ENCODE measurements at places on chromosomes 13 and 19.

DNA sequence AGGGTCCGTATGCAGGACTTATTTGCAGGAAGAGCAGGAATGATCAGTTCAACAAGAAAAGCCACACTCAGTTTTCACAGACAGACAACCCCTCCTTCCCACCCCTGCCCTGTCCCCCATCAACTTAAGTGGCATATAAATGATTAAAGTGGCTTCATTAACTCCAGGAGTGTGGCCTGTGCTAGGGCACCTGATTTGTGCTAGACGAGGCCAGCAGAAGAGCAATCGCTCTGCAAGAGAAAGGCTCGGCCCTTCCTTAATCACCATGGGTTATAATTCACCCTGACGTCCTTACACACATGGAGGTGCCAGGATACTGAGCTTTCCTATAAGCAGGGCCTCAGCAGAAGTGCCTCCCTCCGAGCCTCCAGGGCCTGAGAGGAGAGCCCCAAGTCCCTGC lies 14.6 kb downstream of the C19orf12 start:
- no peak for DNase-seq

DNA sequence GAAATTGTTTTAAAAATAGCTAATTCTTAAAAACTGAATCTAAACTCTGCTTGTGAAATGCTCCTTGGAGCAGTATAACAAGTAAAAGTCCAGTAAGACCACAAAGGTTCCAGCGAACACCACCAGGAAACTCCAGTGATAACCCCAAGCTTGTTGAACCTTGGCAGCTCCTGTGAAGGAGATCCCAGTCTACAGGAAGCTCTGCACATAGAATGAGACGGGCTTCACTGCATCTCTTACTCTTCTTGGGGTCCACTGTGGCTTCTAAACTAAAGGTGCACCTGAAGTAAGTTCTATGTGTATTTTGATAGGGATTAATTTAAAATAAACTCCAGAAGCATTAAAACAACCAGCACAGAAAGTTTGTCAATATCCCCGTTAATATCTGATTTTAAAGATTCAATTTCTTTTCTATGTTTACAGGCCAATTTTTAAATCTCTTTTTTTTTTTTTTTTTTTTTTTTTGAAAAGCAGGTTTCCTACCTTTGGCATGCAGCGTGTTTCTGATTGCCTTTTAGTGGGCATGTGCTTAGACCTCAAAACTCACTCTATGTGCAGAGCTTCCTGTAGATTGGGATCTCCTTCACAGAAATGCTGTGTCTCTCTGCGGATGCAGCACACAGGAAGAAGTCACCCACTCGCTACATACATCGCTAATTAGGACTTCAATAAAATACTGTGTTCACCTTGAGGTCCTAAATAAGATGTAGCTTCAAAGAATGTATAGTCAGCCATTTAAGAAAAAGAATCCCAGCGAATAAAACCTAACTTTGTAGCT lies 508.5 kb downstream of the KLF12 start:
- DNase-seq = no peak

GRCh38 chr19:5563008-5563431 lies 4.7 kb downstream of the TINCR start:
- no peak for DNase-seq

DNA sequence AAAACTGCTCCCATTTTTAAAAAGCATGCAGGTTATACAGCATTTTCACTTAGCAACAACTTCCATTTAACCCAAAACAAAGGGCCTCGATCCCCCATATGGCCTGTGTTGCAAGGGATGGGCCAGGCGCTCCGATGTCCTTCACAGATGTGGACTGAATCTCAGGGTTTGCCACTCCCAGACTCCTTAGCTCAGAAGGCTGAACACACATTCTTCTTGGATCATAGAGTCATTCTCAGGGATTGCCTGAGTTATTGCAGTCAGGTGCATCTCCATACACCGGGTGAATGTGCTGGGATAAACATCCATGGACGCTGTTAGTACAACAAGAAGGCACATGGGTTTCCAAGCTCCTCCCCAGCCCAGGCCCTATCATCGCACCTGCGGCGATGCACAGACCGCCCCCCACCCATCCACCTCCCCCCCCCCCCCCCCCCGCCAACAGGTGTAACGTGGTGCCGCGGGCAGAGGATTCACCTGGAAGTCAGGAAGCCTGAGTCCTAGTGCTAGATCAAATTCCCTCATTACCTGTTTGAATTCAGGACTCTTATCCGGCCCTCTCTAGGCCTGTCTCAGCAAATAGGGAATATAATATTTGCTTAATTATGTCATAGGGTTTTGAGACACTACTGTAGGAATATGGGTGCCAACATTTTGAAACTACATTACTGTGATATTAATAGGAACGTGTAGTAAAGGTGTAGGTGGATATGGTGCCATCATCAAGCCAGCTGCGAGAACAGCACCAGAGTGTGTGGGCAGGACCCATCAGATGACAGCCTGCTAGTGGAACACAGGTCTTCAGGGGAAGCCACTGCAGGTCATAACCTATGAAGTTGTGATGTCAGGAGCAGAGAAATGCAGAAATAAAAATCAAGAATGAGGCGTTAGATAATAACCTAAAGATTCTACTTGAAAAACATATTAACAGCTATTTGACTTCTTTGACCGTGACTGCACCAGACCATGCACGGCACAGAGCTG lies 110.9 kb downstream of the SACS start:
- DNase-seq = no peak

- DNase-seq = peak; percentile 6
These were observed 67.2 kb upstream of the FNDC3A start for GRCh38 chr13:48908381-48909055.

- DNase-seq = no peak
These were observed 164.9 kb downstream of the ZIC5 start for GRCh38 chr13:99806671-99807070.

DNA sequence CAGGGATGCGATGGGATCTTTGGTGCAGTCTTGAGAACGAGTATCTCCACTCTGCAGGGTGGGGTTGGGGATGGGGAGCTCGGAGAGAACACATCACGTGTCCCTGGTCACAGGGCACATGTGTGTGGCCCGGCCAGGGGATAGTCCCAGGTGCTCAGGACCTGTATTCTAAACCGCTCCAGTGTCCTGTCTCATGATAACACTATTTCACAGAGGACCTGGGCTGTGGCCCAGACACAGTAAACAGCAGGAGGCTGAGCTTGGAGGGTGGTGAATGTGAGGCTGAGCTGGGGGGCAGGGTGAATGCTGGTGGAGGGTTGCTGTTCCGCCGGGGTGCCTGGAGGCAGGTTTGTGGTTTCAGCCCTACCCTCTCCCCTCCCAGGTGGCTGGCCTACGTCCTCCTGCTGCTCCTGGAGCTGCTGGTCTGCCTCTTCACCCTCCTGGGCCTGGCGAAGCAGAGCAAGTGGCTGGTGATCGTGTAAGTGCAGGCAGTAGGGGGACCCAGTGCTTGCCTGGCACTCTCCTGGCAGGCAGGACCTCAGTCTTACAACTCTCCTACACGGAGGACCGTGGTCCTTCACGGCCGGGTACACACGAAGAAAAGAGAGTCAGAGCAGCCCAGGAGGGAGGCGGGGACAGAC lies 11.1 kb downstream of the TTYH1 start:
- no peak for DNase-seq

GRCh38 chr13:49346460-49346859 lies 97.4 kb downstream of the CAB39L start:
- no peak for DNase-seq

- no peak for DNase-seq
These were observed 33.5 kb upstream of the TMTC4 start for GRCh38 chr13:100707818-100708740.

DNA sequence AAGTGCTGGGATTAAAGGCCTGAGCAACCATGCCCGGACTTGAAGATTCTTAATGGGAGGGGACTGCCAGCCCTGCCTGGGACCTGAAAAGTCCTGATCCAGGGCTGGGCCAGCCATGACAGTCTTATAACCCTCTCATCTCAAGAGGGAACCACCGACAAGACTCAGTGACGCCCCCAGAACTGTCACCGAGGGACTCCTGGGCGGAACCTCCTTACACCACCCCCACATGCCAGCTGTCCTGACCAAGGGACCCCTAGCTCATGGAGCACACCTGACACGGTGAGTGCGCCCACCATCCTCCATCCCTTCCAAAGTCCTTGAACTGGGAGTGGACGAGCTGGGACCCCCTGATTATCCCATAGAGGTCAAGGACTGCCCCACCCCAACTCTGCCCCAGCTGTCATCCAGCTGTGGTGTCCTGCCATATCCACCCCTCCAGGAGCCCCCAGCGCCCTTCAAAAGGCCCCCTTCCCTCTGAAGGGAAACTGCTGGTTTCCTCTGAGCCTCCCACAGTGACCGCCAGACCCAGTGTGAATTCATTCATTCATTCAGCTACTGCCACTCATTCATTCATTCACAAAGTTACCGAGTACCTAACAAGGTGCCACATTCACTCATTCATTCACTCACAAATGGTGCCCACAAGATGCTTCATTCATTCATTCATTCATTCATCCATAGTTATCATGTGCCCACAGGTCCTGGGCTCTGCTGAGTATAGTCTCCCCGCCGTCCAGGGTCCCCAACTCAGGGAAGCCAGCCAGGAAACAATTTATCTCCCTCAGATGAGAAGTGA lies 3.7 kb downstream of the NDUFA11 start:
- no peak for DNase-seq

- DNase-seq = no peak
These were observed 93.5 kb downstream of the COG6 start for GRCh38 chr13:39748961-39749360.

DNA sequence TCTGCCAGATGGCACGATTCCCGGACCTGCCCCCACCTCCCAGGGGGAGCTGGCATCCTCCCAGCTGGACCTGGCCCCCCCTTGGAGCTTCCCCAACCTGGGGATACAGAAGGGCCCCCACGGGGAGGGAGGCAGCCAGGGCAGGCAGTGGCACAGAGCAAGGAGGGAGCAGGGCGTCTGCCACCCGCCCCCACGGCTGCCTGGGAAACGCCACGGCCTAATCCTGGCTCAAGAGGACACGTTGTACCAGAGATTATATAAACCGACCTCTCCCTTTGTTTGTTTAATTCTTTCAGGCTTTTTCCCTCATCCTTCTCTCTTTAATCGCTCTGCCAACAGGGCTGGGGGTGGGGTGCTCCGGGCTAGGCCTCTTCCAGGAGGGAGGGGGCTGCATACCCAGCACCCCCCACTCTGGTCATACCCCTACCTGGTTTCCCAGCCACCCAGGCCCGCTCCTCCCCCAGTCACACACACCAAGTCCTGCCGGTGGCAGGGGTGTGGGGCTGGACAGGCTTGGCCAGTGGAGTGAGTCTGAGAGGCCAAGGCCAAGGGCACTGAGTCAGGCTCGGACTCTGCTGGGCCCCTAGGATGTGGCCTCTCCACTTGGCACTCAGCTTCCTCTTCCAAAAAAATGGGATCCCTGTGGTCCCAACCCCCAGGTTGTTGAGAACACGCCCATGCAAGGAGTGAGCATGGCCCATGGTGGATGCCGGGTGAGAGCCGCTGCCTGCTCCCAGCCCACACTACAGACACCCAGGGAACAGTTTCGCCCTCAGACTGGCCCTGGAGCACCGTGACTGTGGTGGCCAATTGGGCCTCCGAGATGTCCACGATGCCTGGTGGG lies 29.5 kb upstream of the NFIC start:
- peak; percentile 54 for DNase-seq

DNA sequence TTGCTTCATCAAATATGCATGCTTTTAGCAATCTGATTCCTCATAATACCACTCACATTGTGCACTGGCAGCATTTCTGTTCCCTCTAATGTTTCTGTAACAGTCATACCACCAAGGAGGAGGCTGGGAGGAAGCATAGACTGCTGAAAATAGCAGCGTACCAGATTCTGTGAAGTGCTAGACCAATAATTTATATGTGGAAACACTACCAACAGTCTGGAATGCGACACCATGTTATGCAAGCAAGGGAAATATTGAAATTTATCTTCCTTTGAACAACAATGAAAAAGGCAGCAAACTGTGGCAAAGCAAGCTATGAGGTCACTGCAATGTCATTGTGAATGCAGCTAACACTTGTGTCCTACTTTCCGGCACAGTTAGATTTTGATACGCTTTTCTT lies 1388.0 kb downstream of the EFNB2 start:
- DNase-seq = no peak

GRCh38 chr19:48681127-48681470 lies 8.3 kb upstream of the NTN5 start:
- no peak for DNase-seq

GRCh38 chr13:31945202-31945961 lies 86.2 kb upstream of the FRY start:
- peak; percentile 65 for DNase-seq

- no peak for DNase-seq
These were observed 516.3 kb upstream of the HTR2A start for GRCh38 chr13:47413112-47413511.

DNA sequence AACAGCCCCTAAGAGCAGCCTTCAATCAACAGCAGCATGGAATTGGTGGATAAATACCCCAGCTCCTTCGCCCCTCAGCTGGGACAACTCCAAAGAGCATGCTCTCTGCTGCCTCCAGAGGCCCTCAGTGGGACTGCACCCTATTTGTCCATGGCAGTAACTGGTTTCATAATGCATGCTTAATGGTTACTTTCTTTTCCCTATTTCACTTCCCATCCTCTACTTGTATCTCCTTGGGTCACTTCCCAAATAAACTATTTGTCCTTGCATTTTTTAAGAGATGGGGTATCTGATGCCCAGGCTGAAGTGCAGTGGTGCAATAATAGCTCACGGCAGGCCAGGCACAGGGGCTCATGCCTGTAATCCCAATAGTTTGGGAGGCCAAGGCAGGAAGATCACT lies 13.5 kb upstream of the TPM4 start:
- DNase-seq = peak; percentile 48

DNA sequence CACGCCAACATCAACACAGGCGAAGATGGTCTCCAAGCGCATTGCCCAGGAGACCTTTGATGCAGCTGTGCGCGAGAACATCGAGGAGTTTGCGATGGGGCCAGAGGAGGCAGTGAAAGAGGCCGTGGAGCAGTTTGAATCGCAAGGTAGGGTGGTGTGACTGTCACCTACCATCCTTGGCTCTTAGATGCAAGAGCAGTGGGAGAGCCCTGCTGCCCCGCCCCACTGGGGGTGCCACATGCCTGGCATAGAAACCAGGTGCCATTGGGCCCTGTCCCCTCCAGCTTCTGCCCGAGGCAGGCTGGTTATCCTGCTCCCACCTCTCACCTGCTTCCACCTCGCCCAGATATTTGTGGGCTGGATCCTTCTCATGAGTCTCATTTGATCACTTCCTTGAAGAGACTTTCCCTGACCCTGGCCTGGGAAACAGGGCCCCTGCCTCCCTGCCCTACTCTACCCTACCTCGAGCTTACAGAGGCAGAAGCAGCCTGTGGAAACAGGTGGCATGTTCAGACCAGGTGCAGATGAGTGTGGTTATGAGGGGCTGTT lies 9.4 kb downstream of the ARMC6 start:
- DNase-seq = no peak

DNA sequence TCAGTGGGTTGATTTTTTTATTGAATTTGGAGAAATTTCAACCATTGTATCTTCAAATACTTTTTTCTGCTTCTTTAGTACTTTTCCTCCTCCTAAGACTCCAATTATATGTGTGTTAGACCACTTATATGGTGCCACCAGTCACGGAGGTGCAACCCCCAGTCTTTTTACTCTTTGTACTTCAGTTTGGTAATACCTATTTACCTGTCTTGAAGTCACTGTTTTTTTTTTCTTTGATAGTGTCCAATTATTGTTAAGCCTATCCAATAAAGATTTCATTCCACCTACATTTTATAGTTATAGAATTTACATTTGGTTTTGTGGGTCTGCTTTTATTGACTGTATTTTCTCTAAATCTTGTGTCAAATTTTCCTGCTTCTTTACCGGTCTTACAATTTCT lies 14.9 kb downstream of the ZNF283 start:
- DNase-seq = no peak

- no peak for DNase-seq
These were observed 9.5 kb downstream of the ACTMAP start for GRCh38 chr19:40740747-40741146.

Data from lung microvascular endothelial cell (primary cell).